ENCODE measurements at places on chromosomes 3 and 15.
A peak's percentile ranks its signal among the peaks of the same experiment; 100 is the strongest.

- DNase-seq: peak; percentile 72
Observed at GRCh38 chr3:72334681-72335457, 513.4 kb downstream of the SHQ1 start.

GRCh38 chr3:46928282-46928681 is 48.3 kb downstream of the CCDC12 start:
- no peak for DNase-seq

GRCh38 chr15:101037090-101037830 is 118.1 kb downstream of the LRRK1 start:
- no peak for DNase-seq

DNA sequence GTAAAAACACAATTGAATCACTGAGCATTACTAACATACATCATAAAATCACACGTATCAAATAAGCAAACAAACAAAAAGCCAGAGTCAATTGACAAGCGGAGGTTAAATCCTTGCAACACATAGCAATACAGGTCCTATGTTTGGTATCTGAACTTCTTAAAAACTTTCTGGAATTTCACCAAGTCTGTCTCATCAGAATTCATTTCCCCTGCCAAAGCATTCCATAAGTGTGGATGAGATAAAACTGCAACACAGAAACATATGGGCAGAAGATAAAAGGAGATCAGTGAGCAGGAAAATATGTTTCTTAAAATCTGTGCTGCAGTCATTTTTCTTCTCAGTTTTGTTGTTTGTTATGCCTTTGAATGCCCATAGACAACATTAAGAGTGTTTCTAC is 1155.5 kb downstream of the TBL1XR1 start:
- no peak for DNase-seq

- DNase-seq: no peak
Observed at GRCh38 chr15:61144055-61144454, 85.0 kb downstream of the RORA start.

GRCh38 chr3:17469520-17469919 is 272.9 kb downstream of the TBC1D5 start:
- no peak for DNase-seq

- DNase-seq: no peak
Observed at GRCh38 chr3:98902351-98902740, 851 bp upstream of the DCBLD2 start.

All from NCI-H1092 (cell line).